ENCODE measurements at places on chromosomes 13 and 19.
A peak's percentile ranks its signal among the peaks of the same experiment; 100 is the strongest.

- DNase-seq: no peak
These were observed 557 bp downstream of the PSPC1 start for GRCh38 chr13:19782049-19782726.

GRCh38 chr19:16366433-16367260 lies 42.0 kb downstream of the KLF2 start:
- DNase-seq: no peak

- no peak for DNase-seq
These were observed at the start of gene PLK5 for GRCh38 chr19:1523412-1524286. TSS of gene PLK5 (plus strand) at chr19:1524077. CDS start at chr19:1526997, 2,920 bp downstream.

- DNase-seq: peak; percentile 98
These were observed 50.6 kb downstream of the DPF1 start for GRCh38 chr19:38173291-38174041.

DNA sequence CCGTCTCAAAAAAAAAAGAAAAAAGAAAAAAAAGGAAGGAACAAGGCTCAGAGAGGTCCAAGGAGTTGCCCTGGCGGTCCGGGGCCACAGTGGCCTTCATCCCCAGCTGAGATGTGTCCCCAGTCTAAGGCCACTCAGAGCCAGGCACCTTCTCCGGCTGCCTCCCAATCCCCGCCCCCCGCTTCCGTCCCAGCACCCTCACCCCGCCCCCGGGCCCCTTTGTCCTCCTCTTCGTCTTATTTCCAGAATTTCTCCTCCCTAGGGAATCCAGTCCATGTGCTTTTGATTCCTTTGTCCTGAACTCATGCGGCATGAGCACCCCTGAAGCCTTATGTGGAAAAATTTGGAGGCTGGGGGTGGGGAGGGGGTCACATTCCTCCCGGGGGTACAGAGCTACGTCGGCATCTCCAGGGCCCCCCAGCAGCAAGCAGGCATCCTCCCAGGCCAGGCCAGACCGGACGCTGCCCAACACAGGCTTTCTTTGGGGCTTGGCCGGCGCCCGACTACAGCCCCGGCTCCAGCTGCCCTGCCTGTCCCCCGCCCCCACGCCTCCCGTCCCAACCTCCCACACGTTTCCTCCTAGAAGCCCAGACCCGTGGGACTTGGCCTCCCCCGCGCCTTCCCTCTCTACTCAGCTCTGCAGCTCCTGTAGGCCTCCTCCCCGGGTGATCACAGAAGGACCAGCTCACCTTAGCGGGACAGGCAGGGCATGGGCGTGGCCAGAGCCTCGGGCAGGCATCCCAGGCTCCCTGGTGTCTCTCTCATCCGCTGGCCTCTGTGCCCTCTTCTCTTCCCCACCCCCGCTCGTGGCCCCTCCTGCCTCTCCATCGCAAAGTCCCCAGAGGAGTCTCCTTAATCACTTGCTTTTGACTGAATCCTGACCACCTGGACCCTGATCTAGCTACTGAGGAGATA lies 17.8 kb upstream of the ADGRE5 start:
- no peak for DNase-seq

- peak; percentile 66 for DNase-seq
These were observed 10.3 kb downstream of the EHD2 start for GRCh38 chr19:47723581-47723940.

DNA sequence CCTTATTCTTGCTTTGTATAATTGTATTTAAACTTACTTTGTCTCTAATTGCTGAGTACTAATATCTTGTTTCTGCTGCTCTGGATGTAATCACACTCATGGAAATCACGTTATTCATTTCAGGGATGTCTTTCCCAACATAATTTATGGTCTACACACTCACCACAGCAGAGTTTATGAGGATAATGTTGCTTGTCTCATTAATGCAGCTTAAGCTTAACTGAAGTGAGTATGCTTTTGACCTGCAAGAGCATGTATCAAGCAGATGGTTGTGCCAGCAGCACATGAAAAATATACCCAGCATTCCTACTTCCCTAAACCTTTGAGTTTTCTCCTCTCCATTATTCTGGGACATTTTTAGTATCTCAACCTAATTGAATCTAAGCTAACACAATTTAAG lies 1080.9 kb downstream of the SLITRK5 start:
- DNase-seq: no peak

DNA sequence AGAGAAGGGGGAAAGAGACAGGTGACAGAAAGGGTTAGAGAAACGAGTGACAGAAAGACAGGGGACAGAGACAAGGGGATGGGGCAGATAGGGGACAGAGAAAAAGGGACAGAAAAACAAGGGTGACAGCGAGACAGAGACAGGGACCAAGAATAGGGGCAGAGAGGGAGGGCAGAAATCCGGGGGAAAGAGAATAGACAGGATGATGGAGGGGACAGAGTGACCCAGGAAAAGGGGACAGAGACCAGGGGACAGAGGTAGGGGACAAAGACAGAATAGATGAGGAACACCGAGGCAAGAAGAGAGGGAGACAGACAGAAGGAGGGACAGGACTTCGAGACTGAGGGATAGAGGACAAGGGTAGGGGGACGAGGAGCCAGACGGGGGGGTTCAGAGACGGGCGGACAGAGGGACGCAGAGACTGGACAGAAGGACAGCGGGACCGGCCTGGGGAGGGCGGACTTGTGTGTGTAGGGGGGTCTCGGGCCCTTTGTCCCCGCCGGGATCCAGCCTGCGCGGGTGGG lies 593 bp downstream of the CADM4 start:
- no peak for DNase-seq

DNA sequence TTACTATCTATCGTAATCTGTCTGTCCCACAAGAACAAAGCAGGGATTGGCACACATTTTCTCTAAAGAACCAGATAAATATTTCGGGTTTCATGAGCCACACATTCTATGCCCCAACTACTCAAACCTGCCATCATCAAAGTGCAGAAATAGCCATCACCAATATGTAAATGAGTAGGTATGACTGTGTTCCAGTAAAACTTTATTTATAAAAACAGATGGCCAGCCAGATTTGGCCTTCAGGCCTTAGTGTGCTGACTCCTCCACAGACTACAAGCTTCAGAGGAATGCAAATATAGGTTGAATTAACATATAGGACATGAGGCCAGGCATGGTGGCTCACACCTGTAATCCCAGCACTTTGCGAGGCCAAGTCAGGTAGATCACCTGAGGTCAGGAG lies 8.9 kb upstream of the DNMT1 start:
- no peak for DNase-seq

GRCh38 chr19:38692458-38693379 lies 45.3 kb downstream of the ACTN4 start:
- no peak for DNase-seq

DNA sequence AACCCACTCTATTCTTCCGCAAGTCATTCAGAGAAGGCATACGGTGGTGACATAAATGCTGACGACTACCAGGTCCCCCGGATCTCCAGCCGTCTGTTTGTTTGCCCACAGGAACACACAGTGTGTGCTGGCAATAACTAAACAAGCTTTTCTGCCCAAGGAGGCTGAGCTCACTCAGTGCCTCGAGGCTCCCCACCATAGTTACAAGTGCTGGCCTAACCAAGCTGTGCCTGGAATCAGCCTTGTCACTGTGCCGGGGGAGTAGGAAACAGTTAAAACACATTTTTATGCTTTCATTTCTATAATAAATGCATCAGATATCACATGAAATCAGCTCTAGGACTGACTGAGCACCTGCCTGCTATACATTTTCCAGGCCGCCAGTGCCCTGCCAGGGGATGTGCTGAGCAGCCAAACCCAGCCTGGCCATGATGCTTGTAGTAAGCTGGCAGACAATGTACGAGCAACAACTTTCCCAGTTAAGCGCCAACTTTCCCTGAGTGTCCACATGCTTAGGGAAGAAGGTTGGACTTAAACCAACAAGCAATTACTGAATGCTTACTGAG lies 28.1 kb downstream of the BRD4 start:
- DNase-seq: peak; percentile 93

- no peak for DNase-seq
These were observed 1.3 kb downstream of the LAMP1 start for GRCh38 chr13:113298043-113298945.

- DNase-seq: no peak
These were observed 130.8 kb downstream of the IRS2 start for GRCh38 chr13:109655611-109656010.

DNA sequence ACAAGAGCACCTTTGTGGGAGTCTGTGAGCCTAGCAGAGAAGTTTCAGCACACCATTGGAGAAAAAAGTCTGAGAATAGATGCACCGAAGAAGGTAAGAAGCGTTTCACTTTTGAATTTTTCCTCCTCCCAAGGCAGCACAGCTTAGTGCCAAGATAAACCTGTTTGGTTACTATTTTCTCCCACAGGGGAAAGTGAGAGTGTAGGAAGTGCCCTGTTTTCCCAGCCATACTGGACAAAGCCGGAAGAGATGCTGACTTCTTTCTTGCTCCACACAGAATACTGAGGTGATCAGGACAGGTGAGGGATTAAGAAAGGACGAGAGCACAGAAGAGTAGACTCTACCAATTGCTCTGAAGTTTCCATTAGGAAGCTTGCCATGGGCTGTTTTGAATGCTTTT lies 1011.0 kb upstream of the MIR17HG start:
- DNase-seq: no peak

DNA sequence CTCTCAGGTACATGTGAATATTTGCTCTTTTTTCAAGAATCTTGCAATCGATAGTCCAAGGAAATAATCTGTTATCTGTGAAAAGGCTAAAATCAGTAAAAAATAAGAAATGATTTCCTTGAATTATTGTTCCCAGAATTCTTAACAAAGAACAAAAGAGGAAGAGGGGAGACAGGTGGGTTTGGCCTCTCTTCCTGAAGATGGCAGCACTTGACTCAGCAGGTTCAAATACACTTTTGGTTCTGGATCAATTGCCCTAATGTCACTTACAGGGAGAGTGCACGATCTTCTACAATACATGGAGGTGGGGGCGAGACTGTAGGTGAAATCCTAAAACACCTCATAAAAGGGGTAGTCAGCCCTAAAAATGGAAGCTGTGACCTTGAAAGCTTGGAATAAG lies 358.7 kb downstream of the IRS2 start:
- DNase-seq: no peak

DNA sequence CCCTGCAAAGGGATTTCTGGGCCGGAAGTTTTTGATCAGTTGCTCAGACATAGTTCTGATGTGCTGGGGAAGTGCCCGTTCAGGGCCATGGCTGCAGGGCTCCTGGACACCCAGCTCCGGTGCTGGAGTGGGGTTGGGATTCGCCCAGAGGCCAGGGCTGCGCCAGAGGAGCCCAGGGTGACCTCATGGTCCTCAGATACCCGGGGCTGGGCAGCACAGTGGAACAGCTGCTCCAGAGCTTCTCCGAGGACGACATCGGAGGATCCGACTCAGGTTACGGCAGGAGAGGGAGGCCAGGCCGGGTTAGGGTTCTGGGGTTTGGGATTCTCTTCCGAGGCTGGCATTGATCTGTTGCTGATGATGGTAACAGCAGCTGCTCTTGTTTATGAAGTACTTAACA lies 20.9 kb downstream of the CARM1 start:
- no peak for DNase-seq

DNA sequence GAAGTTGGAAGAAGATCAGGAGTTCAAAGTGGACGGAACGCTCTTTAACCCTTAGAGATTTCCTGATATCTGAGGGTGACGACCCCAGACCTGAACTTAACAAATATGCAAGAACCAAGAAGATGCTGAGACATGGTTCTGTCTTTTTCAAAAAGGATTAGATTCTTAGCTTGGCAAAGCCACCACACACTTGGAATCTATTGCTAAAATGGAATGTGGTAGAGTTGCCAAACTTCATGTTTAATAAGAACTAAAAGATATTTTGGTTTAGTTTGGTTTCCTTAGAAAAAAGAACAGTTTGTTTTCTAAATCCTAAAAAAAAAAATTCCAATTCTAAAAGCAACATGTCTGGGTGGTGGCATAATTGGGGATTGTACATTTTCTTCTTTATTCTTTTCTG lies 29.5 kb downstream of the UNC13A start:
- DNase-seq: no peak

DNA sequence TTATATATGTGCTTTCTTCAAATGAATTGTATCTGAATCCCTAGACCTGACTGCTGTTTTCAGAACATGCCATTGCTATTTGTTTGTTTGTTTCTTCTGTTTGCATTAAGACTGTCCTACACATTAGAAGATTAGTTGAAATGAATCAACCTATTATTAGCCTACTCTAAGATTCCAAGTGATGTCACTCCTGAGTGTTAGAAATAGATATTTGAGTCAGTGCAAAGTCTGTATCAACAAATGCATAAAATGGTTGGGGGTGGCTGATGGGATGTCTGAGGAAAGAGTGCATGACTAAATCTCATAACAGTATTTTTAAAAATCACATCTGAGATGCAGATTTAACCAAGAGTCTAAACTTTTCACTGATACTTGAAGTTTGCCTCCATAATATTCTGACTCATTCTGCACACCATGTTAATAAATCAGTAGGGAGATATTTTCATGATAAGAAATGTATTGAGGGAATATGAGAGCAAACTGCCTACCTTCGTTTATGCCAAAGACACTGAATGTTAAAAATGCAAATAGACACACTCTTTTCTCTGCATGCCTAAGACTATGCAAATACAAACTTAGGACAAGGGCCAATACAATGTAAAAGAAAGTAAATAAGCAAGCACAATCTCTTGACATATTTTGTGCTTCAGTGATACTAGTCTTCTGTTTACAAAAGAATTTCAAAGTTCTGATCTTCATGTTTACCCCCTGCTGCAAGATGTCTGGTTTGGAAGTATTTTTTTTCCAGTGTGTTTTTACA lies 253.3 kb downstream of the LIG4 start:
- no peak for DNase-seq
